Mesenteric fat pad (tissue), 1 donor: ENCODE measurements at places on chromosomes 1 and 21. TPM values are rescaled to one million over a fixed set of nuclear protein-coding genes. Genes with fewer than 3 reads are reported as not detected.

Gene HAO2
- total RNA-seq, result not detected

DNA sequence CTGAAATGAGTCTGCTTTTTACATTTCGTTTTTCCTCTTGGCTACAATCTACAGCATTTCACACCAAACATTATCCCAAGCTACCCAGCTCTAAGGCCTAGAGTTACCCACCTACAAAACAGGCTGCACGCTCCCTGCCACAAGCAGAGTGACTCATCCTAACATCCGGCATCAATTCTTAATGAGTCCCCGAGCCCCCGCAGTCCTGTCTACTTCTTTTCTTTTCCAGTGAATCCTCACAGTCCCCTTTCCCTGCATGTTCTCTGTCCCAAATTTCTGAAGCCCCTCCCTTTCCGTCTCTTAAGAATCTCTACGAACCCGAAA lies 650 bp downstream of the PCNX2 start:
- DNase-seq, result no peak

DNA sequence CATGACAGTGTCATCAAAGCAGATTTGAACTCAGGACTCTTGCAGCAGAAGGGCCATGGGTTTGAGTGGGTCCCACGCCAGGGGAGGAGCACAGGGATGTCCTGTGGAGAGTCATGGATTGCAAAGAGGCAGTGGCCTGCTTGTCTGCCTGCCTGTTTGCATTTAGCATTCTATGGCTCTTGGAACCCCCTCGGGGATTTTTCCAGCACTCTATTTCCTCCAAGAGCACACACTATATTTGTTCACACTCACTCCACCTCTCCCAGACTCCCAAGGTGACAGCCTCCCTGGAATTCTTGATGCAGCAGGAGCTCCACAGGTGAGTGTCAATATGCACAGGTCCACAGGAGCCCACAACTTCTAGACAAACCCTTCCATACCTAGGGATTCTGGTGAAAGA lies 73.1 kb upstream of the LRRN2 start:
- no peak for DNase-seq

DNA sequence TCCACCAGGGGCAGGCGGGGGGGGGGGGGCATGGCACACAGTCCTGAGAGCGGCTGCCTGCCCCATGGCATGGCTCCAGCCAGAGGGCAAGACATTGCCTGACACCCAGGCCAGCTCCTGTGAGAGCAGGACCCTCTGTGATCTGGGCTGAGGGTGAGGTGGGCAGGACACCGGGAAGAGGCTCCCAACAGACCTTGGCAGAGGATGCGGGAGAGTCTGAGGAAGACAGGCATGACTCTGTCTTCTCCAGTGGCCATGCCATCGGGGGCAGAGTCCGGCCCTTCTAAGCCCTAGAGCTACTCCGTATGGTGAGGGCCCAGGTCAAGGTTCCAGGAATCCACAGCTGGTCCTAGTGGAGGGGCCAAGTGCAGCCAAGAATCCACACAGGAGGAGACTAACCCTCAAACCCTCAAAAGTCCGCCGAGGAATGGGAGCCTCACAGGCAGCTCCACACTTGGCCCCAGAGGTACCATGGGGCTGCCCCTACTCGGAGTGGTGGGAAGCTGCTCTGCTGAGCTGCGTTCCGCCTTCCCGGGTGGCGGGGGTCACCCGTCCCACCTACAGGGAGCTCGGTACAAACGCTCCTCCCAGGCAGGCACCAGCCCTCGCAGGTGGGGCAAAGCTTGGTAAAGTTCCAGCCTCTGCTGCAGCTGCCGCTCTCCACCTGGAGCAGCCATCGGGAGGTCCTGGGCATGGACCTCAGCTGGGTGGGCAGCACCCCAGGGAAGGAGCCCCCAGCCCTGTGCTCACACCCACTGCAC lies 6.5 kb downstream of the ACTRT2 start:
- peak; percentile 83 for DNase-seq

DNA sequence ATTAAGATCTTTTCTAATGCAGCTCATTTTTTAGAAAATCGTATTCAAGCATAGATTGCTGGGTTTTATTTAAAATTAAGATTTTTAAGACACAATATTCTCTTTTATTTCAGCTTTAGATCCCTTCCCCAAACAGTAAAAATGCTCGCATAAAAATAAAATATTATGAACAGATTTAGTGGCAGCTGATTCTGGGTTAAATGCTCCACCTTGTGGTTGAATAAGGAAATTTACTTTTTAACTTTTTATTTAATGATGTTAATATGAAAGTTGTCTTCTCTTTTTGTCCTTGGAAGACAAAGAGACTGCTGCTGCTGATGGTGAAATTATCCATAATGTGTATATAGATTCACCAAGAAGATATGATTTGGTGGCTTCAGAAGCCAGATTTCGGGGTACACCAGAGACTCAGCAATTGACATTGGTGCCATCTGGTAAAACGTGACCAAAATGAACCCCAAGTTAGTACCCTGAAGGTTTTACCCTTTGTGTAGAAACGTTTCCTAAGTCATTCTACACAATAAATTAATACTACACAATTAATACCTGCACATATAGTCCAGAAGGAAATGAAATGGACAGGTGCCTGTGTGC lies 128.0 kb downstream of the ADAMTS1 start:
- DNase-seq, result no peak

- no peak for DNase-seq
These were observed 50.3 kb downstream of the ARID4B start for GRCh38 chr1:235277709-235278108.

Gene IFFO2
- 10.1 TPM for total RNA-seq

Gene PEX10
- 23.9 TPM for total RNA-seq

Gene WDR4
- total RNA-seq, result 18.6 TPM

Gene CYP4A22
- 0.42 TPM for total RNA-seq

GRCh38 chr1:101193733-101194169 lies 43.1 kb upstream of the S1PR1 start:
- no peak for DNase-seq

DNA sequence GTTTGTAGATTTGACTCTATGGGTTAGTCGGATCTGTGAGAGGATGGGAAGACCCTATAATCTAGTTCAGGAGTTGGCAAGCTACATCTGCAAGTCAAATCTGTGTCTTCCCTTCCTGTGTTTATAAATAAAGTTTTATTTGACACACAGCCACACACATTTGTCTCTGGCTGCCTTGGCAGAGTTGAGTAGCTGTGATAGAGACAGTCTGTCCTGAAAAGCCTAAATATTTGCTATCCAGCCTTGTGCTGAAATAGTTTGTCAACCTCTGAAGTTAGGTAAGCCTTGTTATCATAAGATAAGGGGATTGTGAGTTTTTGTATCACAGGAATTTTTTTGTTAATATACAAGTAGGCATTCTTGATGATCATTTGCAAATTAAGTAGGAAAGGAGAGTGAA lies 136.8 kb downstream of the NOS1AP start:
- DNase-seq, result no peak

Gene RNU1-2
- total RNA-seq, result 6,165 TPM

DNA sequence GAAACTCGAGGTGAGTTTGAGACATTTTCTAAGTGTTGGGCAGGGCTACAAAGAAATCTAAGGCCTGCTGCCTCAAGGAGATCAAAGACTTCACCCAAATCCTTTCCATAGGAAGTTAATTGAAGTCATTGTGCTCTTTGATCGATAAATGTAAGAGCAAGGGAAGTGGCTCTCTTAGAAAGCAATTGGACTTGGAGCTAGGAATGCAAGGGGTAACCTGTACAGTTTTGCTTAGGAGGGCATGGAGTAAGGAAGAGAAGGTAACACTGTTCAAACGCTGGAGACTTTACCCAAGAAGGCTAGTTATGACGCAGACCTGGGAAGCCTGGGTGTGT lies 418.0 kb upstream of the PROX1 start:
- DNase-seq, result no peak

- DNase-seq, result no peak
These were observed 6.3 kb downstream of the TMEM234 start for GRCh38 chr1:32215629-32216480.

Gene ARHGEF16
- 1.6 TPM for total RNA-seq

GRCh38 chr1:113998361-113998760 lies 19.1 kb downstream of the OLFML3 start:
- DNase-seq, result no peak

GRCh38 chr1:65036570-65037051 lies 70.3 kb upstream of the JAK1 start:
- no peak for DNase-seq
